Posterior cingulate gyrus (tissue), 11 donors: ENCODE measurements at places on chromosomes 1 and 21.

DNA sequence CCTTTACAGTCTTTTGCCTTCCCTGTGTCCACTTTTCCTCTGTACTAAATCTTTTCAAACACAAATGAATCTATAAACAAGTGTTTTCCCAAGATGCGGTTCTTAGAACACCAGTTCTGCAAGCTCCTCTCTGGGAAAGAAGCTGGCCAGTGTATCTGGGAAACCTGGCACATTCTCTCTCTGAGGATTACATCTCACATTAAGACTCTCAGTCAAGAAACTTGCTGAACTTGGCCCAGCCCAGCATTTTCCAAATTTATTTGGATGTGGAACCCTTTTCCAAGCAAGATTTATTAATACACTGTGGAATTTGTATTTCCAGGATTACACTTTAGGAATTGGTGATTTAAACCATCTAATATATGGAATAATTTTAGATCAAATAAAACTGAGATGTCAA lies 105.7 kb downstream of the ZNF281 start:
- DNase-seq = no peak

DNA sequence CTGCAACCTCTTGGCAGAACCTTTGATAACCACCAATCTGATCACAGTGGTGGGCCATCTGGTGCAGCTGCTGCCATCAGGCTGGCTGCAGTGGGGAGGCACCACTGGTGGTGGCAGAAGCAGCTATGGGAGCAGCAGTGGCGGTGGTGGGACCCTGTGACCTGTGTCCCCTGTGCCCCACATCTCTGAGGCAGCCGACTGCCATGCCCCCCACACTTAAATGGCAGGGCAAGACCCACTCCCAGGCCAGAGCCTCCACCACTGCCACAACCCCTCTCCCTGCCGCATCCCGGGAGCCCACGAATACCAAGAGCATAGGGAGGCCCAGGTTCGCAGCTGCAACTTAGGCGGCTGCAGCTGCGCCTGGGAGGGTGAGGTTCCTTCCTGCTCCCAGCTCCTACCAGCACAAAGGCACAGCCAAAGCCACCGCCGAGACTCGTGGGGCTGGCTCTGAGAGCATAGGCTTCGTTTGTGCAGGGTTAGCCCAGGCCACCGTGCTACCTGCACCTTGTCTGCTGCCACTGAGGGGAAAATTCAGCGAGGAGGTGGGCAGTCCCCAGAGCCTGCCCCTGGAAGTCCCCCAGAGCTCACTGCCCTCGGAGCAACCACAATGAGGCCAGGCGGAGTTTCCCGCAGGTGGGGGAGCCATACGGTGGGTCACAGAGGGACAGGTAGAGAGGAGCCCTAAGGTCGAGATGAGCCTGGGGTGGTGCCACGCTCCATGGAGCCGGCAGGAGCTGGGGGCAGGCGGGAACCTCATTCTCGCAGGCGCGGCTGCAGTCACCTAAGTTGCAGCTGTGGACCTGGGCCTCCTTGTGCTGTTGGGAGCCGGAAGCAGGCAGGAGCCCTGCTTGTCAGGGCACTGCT lies 518.7 kb downstream of the RWDD3 start:
- no peak for DNase-seq

GRCh38 chr1:20278692-20279130 lies 12.0 kb upstream of the VWA5B1 start:
- DNase-seq = no peak

- DNase-seq = no peak
These were observed 35.1 kb downstream of the CLEC20A start for GRCh38 chr1:178461701-178462100.

DNA sequence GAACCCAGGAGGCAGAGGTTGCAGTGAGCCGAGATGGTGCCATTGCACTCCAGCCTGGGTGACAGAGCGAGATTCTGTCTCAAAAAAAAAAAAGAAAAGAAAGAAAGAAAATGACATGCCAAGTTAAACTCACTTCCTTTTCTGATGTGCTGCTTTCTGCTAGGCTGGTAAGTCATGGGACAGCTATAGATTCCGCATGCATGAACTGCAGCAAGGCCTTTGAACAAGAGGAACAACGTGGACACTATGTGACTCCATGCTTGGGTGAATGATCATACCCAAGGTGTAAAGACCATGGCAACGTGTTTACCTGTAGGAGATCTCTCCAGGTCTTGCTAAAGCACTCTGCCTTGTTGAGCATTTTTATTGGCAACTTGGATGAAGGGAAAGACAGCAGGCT lies 10.3 kb upstream of the TTF2 start:
- DNase-seq = no peak

DNA sequence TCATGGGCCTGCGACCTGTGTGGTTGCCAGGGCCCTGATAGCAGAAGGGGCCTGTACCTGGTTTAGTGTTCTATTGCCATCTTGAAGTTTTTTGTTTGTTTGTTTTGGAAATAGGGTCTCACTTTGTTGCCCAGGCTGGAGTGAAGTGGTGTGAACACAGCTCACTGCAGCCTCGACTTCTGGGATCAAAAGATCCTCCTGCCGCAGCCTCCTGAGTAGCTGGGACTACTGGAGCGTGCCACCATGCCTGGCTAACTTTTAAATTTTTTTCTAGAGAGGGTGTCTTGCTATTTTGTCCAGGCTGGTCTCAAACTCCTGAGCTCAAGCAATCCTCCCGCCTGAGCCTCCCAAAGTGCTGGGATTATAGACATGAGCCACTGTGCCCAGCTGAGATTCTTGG lies 72.9 kb downstream of the UBE2T start:
- no peak for DNase-seq

GRCh38 chr1:14320518-14320917 lies 278.0 kb upstream of the KAZN start:
- DNase-seq = no peak

GRCh38 chr1:30689901-30690645 lies 33.3 kb downstream of the MATN1 start:
- no peak for DNase-seq
